ENCODE measurements at places on chromosomes 4 and X.

DNA sequence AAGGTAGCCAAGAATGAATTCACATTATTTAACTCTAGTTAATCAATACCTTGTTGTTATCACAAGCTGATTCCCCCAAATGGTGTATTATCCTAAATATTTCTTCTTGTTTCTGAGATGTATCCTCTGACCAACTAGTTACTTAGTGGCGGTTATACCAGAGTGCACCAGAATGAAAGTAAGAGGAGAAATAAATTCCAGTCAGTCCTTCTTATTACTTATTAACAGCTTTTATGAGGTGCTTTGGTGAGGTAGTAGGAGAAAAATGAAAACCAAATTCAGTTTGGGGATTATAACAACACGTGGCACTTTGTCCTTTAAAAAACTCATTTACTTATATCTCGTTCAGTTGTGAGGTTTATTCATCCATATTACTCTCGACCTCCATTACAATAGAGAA lies 101.9 kb downstream of the AMMECR1 start:
- DNase-seq = no peak

GRCh38 chr4:5422195-5422594 lies 286.2 kb downstream of the EVC2 start:
- DNase-seq = no peak

- no peak for DNase-seq
These were observed 3.9 kb upstream of the HAUS3 start for GRCh38 chr4:2245787-2246275.

- DNase-seq = no peak
These were observed 95.0 kb upstream of the CD99 start for GRCh38 chrX:2596045-2596444.

- DNase-seq = no peak
These were observed 33.1 kb downstream of the GAK start for GRCh38 chr4:898869-899555.

GRCh38 chr4:8855818-8856245 lies 15.8 kb downstream of the HMX1 start:
- DNase-seq = peak; percentile 11

GRCh38 chrX:109873983-109874382 lies 128.9 kb upstream of the TMEM164 start:
- DNase-seq = no peak

DNA sequence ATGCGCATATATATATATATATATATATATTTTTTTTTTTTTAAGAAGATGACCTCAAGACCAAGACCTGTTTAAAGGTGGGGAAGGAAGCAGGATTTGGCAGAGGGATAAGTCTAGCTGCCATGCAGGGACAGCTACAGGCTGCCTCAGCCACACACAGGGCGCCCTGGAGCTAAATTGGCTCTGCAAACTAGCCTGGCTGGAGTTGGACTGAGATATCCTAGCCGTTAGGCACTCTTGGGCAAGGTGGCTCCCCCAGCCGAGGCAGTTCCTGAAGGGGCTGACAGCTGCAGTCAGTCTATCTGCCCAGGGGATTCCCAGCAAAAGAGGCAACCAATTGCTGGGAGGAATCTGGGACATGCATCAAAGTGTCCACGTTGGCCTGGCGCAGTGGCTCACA lies 21.9 kb downstream of the TRIML1 start:
- no peak for DNase-seq

- no peak for DNase-seq
These were observed 252.9 kb upstream of the CXXC4 start for GRCh38 chr4:104747635-104748034.

Data from NCI-H2171 treated with DMSO at 0.1 percent for 48 hours (cell line).